Inflammatory macrophage treated with lipopolysaccharide for 4 hours (primary cell): ENCODE measurements at places on chromosomes 7 and 10.

DNA sequence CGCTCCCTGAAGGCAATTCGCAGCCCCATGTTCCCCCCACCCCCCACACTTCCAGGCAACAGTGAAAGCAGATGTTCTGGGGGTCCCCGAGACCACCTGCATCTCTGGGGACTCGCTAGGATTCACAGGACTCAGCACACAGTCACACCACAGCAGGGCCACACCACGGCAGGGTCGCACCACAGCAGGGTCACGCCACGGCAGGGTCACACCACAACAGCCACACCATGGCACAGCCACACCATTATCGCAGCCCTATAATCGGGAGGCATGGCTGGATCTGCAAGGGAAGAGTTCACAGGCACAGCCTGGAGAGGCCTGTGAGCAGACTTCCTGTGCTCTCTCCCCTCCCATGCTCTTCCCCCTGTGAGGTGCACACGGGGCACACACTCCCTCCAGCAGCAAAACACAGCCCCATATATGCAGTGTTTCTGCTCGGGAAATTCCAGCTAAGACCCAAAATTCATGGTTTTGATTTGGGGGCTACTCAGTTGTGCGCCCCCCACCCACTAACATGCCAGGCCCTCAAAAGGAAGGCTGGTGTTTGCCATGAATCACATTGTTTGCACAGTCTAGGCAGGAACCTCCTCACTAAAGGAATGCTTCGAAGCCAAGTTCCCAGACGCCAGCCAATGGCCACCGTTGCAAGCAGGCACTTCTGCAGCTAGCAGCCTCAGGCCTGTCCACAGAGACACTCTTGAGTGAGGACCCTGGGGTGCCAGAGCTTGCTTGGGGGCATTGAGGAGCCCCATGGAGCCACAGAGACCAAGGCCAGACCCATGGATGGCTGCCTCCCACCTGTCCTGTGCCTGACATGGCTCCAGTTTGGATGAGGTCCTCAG, 7.0 kb upstream of the DPYSL4 start:
- no peak for DNase-seq

GRCh38 chr10:52313933-52314821, at the start of gene DKK1:
Gene DKK1 (plus strand): TSS chr10:52314281. CDS start chr10:52314435, 154 bp downstream.
- peak; percentile 19 for DNase-seq

GRCh38 chr7:33379891-33380525, 250.6 kb downstream of the BBS9 start:
- DNase-seq = no peak

DNA sequence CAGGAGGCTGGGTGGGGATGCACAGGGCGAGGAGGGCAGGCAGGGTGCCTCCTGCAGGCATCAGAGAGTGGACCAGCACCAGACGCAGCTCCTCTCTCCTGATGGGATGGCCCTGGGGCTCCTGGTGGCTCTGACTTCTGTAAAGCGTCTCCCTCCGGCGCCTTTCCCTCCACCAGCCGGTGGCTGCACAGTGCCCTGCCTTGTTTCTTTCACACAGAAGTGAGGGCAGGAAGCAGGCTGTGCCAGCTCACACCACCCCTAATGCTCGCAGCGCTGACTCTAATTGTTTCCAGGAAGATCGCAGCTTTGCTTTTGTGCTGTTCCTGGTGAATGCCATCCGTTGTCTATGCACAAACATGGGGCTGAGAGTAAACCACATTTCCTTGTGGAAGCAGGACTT, 152.3 kb upstream of the LANCL2 start:
- DNase-seq = no peak

- DNase-seq = no peak
Observed at GRCh38 chr10:89490596-89491335, 44.6 kb downstream of the SLC16A12 start.

DNA sequence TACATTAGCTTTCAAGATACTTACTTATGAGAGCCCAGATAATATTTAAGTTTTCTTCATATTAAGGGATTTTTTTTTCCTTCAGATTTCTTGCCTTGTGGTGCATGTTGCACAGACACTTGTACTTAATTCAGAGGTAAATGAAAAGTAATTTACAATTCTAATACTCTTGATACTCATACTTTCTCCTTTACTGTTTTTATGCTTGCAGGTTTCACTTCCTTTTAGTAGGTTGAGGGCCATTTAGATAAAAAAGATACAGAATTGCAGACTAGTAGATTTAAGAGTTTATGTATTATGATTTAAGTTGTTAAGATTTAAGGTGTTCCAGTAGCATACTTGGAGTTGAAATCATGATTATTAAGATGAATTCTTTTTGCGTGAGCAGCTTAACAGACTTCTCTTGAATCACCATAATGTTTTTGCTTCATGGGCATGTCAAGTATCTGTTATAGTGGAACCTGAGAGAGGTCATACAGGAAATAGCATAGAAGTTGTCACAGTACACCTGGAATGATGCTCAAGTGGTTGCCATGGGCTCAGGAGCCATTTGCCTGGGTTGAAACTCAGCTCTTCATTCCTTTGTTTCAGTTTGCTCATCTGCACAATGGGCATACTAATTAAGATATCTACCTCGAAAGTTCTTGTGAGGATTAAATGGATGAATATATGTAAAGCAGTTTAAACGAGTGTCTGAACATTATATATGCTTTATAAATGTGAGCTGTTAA, 174.8 kb upstream of the PRPS1L1 start:
- DNase-seq = no peak

GRCh38 chr7:98162758-98163157, 48.5 kb upstream of the BHLHA15 start:
- DNase-seq = peak; percentile 62

DNA sequence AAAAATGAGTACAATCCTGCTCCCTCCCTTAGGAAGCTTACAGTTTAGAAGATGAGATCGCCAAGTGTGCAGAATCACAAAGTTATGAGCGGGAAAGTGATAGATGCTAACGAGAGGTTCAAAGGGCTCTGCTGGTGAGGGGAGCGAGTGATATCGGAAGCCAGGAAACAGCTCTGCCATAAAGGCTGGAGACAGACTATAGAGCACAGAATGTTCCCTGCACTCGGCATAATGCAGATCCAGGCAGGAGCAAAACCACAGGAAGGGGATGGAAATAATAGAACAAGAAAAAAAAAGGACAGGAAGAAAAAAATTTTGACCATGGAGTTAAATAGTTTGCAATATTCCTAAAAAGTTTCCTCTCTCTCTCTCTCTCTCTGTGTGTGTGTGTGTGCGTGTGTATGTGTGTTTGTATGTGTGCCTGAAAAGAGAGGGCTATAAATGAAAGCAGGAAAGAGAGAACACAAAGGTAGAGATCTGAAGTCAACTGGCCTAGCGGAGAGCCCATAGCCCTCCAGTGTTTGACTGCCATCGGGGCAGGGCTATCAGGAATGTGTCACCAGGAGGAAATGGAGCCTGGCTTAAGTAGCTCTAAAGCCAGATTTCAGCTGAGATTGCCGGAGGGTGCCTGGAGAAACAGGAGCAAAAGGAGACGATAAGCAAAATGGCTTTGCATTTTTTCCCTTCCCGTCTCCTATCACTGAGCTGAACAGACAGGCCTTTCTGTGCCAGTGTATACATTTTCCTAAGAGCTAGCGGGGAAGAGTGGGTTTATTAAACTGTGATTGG, 175.8 kb upstream of the LYZL1 start:
- no peak for DNase-seq

- peak; percentile 72 for DNase-seq
Observed at GRCh38 chr7:6175645-6176044, 96.8 kb downstream of the CYTH3 start.

- DNase-seq = no peak
Observed at GRCh38 chr7:109868215-109868860, 1222.6 kb upstream of the LRRN3 start.

GRCh38 chr7:15397922-15398760, 163.7 kb downstream of the AGMO start:
- no peak for DNase-seq

DNA sequence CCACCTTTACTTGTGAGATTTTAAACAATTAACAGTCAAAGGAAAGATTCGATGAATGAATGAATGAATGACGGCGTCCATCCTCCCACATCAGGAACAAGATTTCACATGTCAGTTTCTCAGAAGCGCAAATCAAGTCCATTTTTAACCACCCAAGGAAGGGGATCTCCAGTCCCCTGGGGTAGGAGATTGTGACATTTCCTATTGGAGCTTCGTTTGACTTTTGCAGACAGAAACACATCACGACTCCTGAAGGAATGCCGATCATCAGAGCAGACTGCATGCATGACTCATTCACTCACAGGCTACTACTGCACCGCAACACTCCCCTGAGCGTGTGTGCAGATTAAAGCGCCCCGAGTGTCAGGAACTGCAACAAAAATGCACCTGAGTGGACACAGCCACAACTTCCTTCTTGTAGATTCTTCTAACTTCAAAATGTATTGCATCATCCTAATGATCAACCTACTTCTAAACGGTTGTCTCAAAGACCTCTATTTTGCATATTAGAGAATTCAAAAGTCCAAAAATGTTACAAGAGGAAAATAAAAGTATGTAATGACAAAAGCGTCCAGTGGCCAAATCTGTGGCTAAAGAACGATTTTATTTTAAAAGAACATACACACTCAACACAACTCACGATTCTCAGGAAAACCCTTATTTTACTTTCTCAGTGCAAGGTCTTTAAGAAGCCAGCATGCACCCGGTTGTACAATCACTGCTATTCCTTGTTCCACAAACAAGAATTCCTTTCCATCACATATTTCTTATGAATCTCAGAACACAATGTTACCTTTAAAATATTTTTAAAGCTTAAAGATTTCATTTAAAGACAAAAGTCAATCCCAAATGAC, 172.6 kb downstream of the FAM107B start:
- DNase-seq = peak; percentile 81

- DNase-seq = no peak
Observed at GRCh38 chr7:33691180-33691579, 214.2 kb upstream of the BMPER start.

DNA sequence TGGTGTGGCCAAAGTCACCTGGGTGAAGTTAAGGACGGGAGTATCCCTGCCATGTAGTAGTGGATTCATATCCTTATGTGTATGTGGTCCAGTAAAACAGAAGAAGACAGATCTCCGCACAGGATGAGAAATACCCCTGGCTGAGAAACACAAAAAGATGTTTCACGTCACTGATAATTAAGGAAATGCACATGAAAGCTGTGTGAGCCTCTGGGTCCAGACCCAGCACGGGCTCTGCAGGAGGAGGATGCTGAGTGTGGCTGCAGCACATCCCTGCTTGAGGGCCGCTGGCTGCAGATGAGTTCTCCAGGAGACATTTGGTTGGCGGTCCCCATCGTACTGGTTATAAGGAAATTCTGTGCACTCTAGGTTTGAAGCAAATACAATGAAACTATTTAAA, 8.2 kb upstream of the SUN1 start:
- no peak for DNase-seq

DNA sequence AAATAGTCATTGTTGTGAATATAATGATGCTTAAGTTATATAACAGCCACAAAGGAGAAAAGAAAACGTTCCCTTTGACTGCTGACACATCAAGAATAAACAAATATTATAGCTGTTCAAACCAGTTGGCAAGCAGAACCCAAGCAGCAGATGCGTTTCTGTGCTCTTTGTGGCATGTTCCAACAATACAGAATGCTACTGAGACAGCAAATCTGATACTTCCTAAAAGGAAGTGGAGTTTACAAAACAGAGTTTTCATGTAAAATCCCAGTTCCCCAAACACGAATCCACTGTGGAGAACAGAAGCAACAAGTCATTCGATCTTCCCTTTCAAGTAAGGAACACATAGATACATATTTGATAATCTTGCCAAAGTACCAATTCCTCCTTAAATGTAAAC, 170.9 kb upstream of the ASAH2 start:
- DNase-seq = peak; percentile 75

GRCh38 chr7:11193131-11193867, 219.6 kb downstream of the PHF14 start:
- no peak for DNase-seq

- peak; percentile 5 for DNase-seq
Observed at GRCh38 chr7:108308903-108309302, 147.3 kb downstream of the NRCAM start.

DNA sequence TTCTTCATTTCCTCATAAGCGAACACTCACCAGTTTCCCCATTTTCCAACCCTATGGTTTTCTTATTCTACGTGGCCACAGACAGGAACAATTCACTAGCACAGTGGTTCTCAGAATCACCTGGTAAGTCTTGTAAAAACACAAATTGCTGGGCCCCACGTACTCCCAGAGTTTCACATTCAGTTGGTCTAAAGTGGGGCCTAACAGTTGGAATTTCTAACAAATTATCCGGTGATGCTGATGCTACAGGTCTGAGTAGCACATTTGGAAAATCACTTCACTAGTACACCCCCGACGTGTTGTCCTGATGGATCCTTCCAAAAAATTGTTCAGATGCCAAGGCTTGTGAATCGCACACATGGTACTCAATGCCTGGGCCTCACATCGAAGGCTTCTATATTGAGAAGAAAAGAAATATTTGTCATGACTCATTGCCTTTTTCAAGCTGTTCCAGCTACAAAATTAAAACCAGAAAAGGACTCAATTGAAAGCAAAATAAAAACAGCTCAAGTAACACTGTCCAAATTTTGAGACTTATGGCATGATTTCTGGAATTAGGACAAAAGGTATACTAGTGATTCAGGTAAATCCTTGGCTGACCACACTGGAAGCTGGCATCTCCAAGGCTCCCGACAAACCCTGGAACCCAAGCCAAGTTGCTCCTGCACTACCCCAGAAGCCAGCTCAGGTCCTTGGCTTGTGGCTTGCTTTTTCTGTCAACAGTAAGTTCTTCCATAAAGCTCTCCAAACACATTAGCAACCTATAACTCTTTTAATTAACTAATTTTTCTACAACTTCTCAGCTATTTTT, 12.9 kb upstream of the VIM start:
- peak; percentile 83 for DNase-seq

GRCh38 chr10:32293581-32293980, 53.4 kb downstream of the EPC1 start:
- no peak for DNase-seq

DNA sequence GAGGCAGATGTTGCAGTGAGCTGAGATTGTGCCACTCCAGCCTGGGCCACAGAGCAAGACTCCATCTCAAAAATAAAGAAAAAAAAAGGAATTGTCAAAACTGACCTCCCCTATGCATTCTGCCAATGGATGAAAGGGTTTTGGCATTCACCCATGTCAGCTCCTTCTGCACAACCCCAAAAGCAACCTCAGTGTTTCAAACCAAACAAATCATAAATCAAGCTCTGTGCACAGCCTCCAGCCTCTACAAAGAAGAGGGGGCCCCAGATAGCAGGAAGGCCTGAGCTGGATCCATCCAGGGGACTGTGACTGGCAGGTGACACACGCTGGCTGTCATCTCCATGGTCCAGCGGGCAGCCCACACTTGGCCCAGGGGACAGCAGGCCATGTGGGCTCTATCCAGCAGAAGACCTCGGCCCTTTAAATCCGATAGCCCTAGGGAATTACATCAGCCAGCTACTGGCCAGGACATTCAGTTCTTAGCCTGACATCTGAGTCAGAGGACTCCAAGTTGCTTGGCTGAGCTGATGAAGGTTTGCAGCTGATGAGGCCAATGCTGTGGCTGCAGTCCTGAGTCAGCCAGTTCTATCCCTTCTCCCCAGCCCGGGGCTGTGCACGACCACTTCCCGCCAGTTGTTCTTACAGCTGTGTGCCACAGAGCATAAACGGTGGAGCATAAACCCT, 52.0 kb upstream of the FIGNL1 start:
- DNase-seq = no peak

- no peak for DNase-seq
Observed at GRCh38 chr7:31023877-31024276, 28.2 kb upstream of the ADCYAP1R1 start.

GRCh38 chr7:21999896-22000295, 54.2 kb upstream of the CDCA7L start:
- peak; percentile 29 for DNase-seq

GRCh38 chr7:140390034-140390433, 8.3 kb downstream of the SLC37A3 start:
- no peak for DNase-seq

- DNase-seq = no peak
Observed at GRCh38 chr7:29548823-29549222, 14.8 kb upstream of the PRR15 start.
